ENCODE measurements at places on chromosomes 3 and 15. TPM values are rescaled to one million over a fixed set of nuclear protein-coding genes. Genes with fewer than 3 reads are reported as not detected.

Gene MME
- 0.81 TPM for total RNA-seq

Gene PLA2G4F
- total RNA-seq = not detected

Gene STRIT1
- total RNA-seq = not detected

Gene ANKUB1
- total RNA-seq = not detected

Gene GTF2E1
- total RNA-seq = 7.8 TPM

Gene HEMK1
- total RNA-seq = 11.1 TPM

Gene GFM1
- total RNA-seq = 34.7 TPM

Gene SLCO2A1
- not detected for total RNA-seq

Gene MESP2
- total RNA-seq = not detected

Gene CLDN1
- total RNA-seq = not detected

Gene CLSTN2
- total RNA-seq = not detected

Gene GHRL
- not detected for total RNA-seq

Gene ARIH1
- total RNA-seq = 351 TPM

Gene IL17RE
- 3.1 TPM for total RNA-seq

Gene ALDH1A2
- total RNA-seq = not detected

Gene P4HTM
- 41.5 TPM for total RNA-seq

Gene SUSD5
- total RNA-seq = not detected

Gene ZBTB47
- 0.24 TPM for total RNA-seq

Gene BLM
- 2.5 TPM for total RNA-seq

Gene XCR1
- not detected for total RNA-seq

Gene FEZF2
- total RNA-seq = not detected

Gene NDUFAF3
- total RNA-seq = 44.4 TPM

Gene MAP2K5
- 20.5 TPM for total RNA-seq

Gene PLSCR1
- 7.3 TPM for total RNA-seq

Gene AHSG
- total RNA-seq = not detected

Gene P2RY1
- not detected for total RNA-seq

Gene ADPGK
- total RNA-seq = 120 TPM

Gene RRP9
- 8.1 TPM for total RNA-seq

Gene PRICKLE2
- total RNA-seq = not detected

Gene IL5RA
- not detected for total RNA-seq

Gene HCLS1
- total RNA-seq = 179 TPM

Gene MYLK
- not detected for total RNA-seq

Gene C2CD4A
- 0.08 TPM for total RNA-seq

Gene EPHB3
- not detected for total RNA-seq

Gene CILP
- total RNA-seq = 0.25 TPM

Gene GANC
- total RNA-seq = 19.3 TPM

Gene SLC15A2
- total RNA-seq = 0.97 TPM

Gene ACTR8
- 23.7 TPM for total RNA-seq

Gene EEFSEC
- 11.6 TPM for total RNA-seq

Gene CAV3
- total RNA-seq = not detected

Gene GABRG3
- not detected for total RNA-seq

Gene UROC1
- total RNA-seq = not detected

Gene MAP2K1
- total RNA-seq = 23.7 TPM

Gene GOLGA8J
- total RNA-seq = not detected

Gene CEP152
- 3.9 TPM for total RNA-seq

Gene TMC3
- total RNA-seq = not detected

Gene CAMK1
- total RNA-seq = not detected

Gene RCCD1
- total RNA-seq = 4.1 TPM

Gene RPL29
- total RNA-seq = 1,736 TPM

Gene ZNF860
- total RNA-seq = not detected

Gene GOLGA6L4
- total RNA-seq = 4.0 TPM

Gene NMNAT3
- total RNA-seq = 0.81 TPM

Gene TM4SF4
- total RNA-seq = not detected

All from CD8-positive, alpha-beta T cell (primary cell).